Stomach (tissue), 19 donors: ENCODE measurements at places on chromosomes 2 and 18. TPM values are rescaled to one million over a fixed set of nuclear protein-coding genes. Genes with fewer than 3 reads are reported as not detected.

GRCh38 chr2:33321236-33321771 lies 155.1 kb upstream of the RASGRP3 start:
- peak overlapping the region; percentile 8 for H3K27ac ChIP-seq
- H3K36me3 ChIP-seq: no peaks in the 10 kb centered on the region
- peaks cover 21% of the 10 kb centered on the region for H3K4me1 ChIP-seq

DNA sequence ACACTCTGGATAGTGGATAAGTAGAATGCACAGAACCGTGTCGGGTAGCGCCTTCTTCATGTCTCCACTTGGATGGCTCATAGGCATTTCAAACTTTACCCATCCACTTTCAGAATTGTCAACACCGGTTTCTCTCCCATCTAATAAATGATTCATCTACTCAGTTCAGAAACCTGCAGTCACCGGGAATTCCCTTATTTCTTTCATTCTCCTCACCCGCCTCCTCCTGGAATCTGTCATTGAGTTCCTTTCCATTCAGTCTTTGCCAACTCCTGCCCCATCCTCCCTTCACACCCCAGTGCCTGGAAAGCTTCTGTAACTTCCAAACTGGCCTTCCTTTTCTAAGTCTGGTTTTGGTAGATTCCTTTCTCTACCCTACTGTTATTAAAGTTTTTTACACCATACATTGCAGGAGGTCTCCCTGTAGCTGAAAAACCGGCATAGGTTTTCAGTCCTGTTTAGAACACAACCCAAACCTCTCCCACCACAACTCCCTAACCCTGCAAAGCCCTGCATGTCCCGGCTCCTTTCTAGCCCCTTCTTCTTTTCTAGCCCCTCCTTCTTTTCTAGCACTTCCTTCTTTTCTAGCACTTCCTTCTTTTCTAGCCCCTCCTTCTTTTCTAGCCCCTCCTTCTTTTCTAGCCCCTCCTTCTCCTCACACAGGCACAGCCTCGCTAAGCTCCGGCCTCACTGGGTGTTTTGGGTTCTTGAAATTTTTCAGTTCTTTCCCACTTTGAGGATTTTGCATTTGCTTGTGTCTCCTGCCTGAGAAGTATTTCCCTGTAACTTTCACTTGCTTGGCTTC lies 133.9 kb upstream of the KLHL14 start:
- no peaks in the 10 kb centered on the region for H3K27me3 ChIP-seq
- no peaks in the 10 kb centered on the region for H3K4me1 ChIP-seq
- DNase-seq: no peak
- no peaks in the 10 kb centered on the region for H3K36me3 ChIP-seq

DNA sequence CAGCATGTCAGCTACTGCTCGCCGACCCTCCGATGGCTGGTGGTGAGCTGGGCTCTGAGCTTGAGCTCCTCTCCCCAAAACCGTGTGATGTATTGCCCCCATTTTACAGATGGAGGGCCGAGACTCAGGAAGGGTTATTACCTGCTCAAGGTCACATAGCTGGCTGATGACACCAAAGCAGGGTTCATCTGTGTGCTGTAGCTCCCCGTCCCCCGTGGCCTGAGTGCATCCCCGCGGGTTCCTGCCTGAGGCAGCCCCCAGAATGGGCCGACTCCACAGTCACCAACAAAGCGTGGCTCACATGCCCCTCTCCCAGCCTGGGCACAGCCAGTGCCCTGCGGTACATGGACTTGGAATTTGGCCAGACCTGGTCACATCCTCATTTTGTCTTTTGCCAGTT lies 198.6 kb downstream of the TFCP2L1 start:
- no peaks in the 10 kb centered on the region for H3K27me3 ChIP-seq
- no peak overlapping the region for H3K27ac ChIP-seq
- no peak overlapping the region for H3K4me3 ChIP-seq
- H3K36me3 ChIP-seq: no peaks in the 10 kb centered on the region

GRCh38 chr2:96138179-96139145 lies at the start of gene ASTL:
Gene ASTL (minus strand): TSS chr2:96138502. CDS start chr2:96138436, 66 bp downstream.
- H3K36me3 ChIP-seq: no peaks in the 10 kb centered on the region
- H3K27ac ChIP-seq: no peak within 1 kb of the TSS

DNA sequence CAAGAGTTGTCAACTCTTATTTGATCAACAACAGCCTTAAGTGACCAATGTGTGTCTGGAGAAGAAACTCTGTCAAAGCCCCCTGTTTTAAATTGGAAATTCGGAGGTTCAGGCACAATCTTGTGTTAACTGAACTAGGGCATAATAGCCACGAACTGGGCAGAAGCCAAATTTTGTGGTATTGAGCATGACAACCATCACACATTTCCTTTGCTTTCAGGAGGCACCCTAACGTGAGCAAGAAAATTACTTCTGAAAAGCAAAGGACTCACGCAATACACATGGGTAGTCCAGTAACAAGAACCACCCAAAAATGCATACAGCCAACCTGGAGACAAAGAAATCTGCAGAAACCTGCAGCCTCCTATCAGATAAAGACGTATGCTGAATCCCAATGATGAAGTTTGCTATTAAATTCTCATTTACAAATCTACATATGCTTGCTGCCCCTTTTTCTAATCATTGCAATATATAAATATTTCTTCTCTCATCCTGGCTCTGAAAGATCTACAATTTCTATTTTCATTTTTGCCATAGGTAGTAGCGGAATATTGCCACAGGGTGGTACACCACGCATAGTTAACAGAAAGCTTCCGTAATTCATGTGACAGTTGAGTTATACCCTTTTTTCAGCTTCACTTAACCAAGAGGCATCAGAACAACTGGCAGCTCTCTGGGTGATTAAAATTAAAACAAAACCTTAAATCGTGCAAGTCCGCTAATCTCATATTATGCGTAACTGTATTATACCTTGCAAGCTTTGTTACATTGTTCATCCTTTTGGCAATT lies 495.8 kb downstream of the NRXN1 start:
- no peak overlapping the region for H3K4me3 ChIP-seq
- no peaks in the 10 kb centered on the region for H3K36me3 ChIP-seq
- H3K4me1 ChIP-seq: no peaks in the 10 kb centered on the region
- no peak for DNase-seq

LYG1 gene
- not detected for total RNA-seq

EGR4 gene
- total RNA-seq: not detected

ST3GAL5 gene
- 7.6 TPM for total RNA-seq

ANKRD62 gene
- not detected for total RNA-seq

ITGA4 gene
- total RNA-seq: 40.4 TPM
